Activated effector memory CD4-positive, alpha-beta T cell treated with anti-CD3 and anti-CD28 coated beads, Interleukin-2, amount 50 U/mL, for 16 hours (primary cell): ENCODE measurements at places on chromosomes 5 and 9.
A peak's percentile ranks its signal among the peaks of the same experiment; 100 is the strongest.

GRCh38 chr9:91001146-91001611, 199.6 kb downstream of the SYK start:
- DNase-seq, result no peak

DNA sequence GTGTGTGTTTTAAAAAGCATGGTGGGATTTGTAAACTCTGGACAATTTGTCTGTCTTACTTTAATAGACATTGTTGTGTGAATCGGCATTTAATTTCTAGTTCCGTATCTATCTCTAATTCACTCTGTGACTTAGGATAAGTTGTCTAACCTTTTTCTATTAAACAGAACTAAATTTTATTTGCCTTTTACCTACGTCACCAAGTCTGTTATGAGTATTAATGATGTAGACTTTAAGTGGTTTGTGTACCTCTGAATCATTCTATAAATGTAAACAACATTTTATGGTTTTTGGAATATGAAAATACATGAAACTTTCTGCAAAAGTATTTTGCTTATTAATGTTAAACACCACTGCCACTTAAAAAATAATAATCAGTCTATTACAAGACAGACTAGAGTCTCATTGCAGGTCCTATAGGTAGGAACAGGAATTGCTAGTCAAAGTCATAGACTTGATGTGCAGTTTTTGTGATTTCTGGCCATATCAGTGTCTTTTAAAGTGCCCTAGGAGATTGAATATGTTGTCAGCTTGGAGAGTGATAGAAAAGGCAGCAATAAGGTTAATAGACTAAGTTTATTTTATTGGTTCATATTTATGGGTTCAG, 5.6 kb downstream of the RBM27 start:
- DNase-seq, result no peak

DNA sequence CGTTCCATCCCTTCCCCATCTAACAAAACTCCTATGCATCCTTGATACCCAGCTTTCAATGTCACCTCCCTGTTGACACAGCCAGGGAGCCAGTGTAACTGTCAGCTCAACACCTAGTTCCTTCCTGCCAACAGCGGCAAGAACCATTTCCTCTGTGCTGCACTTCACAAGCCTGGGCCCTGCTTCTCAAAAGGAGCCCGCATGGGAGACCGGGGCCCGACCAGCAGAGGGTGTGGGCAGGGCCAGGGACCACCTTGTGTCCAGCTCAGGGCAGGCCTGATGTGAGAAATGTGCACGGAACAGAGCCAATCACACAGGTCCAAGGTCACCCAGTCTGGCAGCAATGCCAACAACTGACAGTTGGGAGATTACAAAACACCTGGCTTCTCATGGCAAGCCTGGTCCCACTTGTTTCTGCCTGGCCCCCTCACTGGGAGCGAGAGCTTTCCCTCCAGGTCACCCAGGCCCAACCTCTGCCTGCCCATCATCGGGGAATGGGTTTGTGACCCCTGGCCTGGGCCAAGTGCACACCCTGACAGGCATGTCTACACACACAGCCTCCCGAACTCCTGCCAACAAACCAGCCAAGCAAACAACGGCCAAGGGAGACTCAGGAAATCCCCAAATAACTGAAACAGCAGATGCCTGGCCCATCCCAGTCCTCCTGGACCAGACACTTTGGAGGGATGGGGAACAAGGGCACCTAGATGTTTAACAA, 3.1 kb downstream of the RNF44 start:
- DNase-seq, result peak; percentile 83

DNA sequence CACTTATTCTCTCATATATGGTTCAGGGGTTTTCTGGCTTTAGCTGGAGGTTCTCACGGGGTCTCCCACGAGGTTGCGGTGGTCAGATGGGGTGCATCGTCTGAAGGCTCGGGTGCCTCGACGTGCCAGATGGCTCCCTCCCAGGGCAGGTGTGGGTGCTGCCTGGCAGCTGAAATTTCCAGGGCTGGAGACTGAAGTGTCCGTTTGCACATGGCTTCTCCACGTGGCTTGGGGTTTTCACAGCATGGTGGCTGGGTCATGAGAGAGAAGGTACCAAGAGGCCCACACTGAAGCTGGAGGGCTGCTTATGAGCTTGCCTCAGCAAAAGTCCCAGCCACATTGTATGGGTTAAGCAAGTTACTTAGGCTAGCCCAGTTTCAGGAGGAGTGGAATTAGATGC, 218.6 kb downstream of the AGTPBP1 start:
- DNase-seq, result no peak

DNA sequence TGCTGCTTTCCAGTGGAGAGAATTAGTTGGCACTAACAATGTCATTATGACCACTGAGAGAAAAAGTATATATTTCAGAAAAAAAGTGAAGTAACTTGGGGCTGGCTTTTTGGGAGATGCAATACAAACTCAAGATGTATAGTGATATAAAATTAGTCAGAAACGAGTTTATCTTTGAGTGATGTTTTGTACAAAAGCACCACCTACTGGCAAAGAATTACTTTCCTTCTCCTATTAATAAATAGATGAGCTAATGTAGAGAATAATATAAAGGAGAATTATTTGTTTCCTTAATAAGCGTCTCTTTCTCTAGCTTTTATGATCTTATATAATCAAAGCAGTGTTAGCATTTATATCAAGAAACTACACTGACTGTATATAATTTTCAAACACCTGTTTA, 158.8 kb downstream of the MEF2C start:
- no peak for DNase-seq

DNA sequence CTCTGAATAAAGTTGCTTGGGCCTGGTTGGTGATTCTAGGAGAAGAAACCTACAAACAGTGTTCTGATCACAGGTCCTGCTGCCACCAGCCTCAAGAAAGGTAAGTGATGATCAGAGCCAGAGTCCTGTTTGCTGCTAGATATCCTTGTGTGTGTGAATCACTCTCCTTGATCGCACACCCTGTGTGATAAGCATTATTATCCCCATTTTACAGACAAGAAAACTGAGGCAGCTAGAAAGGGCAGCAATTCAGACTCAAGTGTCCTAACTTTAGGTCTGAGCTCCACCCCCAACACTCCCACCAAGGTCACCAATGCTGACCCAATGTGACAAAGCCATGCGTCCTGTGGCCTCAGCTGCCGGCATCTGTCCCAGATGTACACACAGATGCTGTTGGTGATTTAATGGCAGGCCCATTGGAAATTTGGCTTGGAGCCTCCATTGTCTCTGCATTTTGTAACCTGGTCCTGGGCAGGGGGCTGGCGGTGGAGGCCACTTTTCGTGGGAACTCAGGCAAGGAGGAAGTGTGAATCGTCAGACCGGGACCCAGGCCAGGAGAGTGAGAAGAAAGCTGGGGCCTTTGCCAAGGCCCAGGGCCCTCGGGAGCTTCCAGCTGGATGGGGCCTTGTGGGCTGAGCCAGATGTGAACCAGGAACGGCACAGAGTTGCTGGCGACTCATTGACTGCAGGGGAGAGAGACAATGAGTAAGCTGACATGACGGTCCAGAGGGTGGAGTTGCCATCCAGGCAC, 29.8 kb upstream of the GGTA1 start:
- no peak for DNase-seq

DNA sequence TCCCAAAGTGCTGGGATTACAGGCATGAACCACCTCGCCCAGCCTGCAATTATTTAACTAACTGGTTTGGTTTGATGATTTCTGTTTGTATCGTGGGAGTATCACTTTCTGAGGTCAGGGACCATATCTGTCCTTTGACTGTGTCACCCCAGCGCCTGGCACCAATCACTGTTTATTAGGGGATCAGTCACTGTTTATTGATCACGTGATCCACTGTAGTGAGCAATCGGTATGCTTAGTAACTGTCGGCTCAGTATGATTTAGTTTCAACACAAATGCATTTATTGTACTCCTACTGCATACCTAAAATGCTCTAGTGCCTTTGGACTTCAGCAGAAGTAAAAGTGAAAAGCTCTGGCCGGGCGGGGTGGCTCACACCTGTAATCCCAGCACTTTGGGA, 54.8 kb downstream of the COL5A1 start:
- no peak for DNase-seq

GRCh38 chr5:1336749-1337488, 8.0 kb downstream of the CLPTM1L start:
- no peak for DNase-seq

GRCh38 chr9:6655036-6655435, 9.5 kb upstream of the GLDC start:
- DNase-seq, result no peak

DNA sequence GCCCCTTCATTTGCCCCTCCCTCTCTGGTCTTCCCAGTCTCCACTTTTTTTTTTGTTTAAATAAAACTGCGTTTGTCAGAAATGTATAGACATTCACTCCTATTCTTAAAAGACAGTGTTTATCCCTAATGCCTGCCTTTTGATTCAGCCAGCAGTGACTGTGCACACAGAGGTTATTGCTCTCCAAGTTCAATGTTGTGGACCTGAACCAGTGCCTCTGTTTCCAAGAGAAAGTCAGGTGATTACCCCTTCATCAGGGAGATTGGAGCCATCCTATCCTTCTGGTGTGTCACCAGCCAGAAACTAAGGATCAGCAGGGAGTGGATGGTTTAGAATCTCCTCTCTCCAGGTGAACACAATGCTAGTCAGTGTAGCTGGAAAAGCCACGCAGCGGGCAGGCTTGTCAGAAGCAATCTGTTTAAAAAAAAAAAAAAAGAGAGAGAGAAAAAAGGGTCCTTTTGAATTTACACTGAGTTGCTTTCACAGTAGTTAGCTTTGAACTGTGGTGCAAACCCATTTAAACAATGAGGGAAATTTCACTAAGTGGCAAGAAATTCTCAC, 167.5 kb upstream of the DMRT1 start:
- no peak for DNase-seq

GRCh38 chr9:36488389-36488756, 84.3 kb upstream of the MELK start:
- no peak for DNase-seq

DNA sequence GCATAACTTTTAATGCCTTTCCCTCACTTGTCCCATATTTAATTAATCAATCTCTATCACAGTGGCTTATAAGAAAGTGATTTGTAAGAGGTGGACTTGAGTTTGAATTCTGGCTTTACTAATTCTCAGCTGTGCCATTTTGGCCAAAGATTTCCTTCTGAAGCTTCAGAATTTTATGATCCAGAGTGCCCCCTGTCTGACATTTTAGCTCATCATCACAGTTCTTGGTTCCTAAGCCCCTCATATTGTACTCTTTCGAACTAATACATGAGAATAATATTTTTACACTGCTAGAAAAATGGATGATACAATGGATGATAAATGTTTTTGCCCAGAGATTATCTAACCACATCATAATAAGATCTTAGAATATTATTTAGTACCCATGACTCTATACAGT, 1014.1 kb downstream of the PTPRD start:
- DNase-seq, result no peak

GRCh38 chr9:5395428-5395827, 42.3 kb downstream of the PLGRKT start:
- DNase-seq, result no peak
